ENCODE measurements at places on chromosomes 16 and 17.

GRCh38 chr17:20026960-20027359, 17.8 kb downstream of the SPECC1 start:
- no peak for DNase-seq

- no peak for DNase-seq
These were observed 13.4 kb downstream of the ITPRIPL2 start for GRCh38 chr16:19127205-19127604.

DNA sequence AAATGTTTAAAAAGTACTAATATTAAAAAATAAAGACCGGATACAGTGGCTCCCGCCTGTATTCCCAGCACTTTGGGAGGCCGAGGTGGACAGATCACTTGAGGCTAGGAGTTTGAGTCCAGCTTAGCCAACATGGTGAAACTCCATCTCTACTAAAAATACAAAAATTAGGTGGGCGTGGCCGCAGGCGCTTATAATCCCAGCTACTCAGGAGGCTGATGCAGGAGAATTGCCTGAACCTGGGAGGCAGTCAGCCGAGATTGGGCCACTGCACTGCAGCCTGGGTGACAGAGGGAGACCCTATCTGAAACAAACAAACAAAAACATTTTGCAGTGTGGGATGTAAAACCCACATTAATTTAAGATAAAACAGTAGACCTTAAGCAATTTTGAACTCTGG, 11.8 kb downstream of the CDC27 start:
- no peak for DNase-seq

- DNase-seq, result peak; percentile 41
These were observed at the start of gene XAF1 for GRCh38 chr17:6755731-6756184. Gene XAF1, plus strand, starts transcription at chr17:6756046. Its CDS starts 33 bp downstream, at chr17:6756079.
